CD4-positive, alpha-beta memory T cell (primary cell): ENCODE measurements at places on chromosomes 5 and 9.

GRCh38 chr5:143676802-143677201, 135.2 kb upstream of the HMHB1 start:
- DNase-seq: no peak

- no peak for DNase-seq
Measured at GRCh38 chr9:131459056-131459455, 43.7 kb upstream of the POMT1 start.

- DNase-seq: no peak
Measured at GRCh38 chr5:142876817-142877216, 106.6 kb downstream of the ARHGAP26 start.

DNA sequence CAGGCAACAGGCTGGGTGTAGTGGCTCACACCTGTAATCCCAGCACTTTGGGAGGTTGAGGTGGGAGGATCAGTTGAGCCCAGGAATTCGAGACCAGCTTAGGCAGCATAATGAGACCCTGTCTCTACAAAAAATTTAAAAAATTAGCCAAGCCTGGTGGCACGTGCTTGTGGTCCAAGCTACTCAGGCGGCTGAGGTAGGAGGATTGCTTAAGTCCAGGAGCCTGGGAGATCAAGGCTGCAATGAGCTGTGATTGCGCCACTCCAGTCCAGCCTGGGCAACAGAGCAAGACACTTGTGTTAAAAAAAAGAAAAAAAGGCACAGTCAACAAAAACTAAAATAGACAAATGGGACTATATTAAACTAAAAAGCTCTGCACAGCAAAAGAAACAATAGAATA, 29.3 kb downstream of the ATP6V0E1 start:
- DNase-seq: no peak

DNA sequence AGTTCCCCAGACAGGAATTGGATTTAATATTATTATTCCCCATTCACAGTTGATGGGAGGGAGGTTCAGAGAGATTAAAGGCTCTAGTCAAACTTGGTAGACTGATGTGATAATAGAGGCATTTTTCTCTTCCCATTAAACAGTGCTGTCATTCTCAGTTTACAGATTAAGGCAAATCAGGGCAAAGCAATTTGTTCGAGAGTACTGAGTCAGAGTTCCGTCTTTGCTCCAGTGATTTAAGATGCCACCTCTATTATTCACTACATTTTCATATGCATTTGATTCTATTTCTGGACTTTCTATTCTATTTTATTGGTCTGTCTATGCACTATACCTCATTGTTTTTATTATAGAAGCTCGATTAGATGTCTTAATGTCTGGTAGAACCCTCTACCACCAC, 201.0 kb upstream of the RAI14 start:
- DNase-seq: no peak

- DNase-seq: no peak
Measured at GRCh38 chr9:75889577-75889976, 896 bp upstream of the PCSK5 start.

GRCh38 chr5:119895066-119895465, 265.7 kb downstream of the FAM170A start:
- DNase-seq: no peak

DNA sequence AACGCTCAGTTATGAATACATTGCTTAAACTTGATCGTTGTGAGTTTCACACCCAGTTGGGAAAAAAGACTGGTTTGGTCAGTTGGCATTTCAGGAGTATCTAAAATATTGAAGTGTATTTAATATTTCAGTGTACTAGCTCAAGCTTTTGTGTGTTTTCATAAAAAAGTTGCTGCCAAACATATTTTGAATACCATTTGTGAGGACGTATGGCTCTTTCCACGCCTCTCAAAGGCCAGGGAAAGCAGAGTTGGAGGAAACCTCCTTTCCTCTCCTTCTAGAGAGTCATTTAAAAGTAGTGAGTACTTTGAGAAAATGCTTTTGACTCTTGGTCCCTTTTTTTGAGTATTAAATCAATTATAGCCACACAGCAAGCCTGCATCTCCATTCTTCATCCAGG, 43.2 kb upstream of the ANKRD33B start:
- DNase-seq: no peak

- DNase-seq: no peak
Measured at GRCh38 chr9:123945532-123945931, 15.6 kb upstream of the DENND1A start.

DNA sequence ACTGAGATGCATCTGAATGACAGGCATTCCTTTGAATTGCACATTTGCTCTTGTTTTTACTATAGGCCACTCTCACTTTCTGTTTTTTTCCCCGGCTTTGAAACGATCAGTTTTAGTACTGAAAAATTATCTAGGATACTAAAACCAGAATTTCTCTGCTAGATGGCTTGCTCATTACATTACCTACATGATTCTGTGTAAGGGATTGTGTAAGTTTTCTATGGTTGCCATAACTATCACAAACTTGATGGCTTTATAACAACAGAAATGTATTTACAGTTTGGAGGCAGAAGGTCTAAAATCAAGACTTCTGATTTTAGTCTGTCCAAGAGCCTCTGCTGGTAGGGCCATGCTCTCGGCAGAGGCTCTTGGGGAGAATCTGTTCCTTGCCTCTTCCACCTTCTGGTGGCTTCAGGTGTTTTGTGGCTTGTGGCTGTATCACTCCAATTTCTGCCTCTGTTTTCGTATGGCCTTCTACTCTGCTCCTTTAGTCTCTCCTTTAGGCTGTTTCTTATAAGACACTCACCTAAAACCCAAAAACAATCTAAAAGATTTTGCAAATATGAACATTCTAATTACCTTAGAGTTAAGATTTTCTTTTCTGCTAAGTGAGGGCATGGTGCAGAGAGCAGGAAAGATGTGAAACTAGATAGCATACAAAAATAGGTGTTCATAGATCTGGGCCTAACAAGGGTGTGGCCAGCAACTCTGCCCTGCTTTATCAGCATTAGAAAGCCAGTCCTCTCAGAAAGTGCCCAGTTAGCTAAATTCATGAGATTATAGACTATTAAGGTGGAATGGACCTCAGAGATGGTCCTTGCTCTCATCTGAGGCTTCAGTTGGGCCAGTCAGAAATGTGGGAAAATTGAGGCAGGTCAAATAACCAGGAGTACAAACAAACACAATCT, 93.3 kb upstream of the CDKN2B start:
- no peak for DNase-seq

DNA sequence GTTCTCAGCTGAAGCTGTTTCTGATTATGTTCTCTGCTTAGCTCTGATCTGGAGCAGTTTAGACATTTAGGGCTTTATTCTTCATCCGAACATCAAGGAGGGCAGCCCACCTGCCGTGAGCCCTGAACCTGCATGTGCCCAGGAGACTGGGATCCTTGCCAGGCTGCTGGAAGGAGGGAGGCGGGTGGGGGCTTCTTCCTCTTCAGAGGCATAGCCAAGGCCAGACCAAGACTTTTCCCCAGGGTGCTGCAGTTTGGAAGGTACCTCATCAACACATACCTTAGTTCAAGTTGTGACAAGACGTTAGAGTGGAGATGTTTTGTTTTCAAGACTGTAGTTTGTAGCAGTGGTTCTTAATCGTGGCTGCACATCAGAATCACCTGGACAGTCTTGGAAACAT, 64.9 kb downstream of the RALGPS1 start:
- no peak for DNase-seq

DNA sequence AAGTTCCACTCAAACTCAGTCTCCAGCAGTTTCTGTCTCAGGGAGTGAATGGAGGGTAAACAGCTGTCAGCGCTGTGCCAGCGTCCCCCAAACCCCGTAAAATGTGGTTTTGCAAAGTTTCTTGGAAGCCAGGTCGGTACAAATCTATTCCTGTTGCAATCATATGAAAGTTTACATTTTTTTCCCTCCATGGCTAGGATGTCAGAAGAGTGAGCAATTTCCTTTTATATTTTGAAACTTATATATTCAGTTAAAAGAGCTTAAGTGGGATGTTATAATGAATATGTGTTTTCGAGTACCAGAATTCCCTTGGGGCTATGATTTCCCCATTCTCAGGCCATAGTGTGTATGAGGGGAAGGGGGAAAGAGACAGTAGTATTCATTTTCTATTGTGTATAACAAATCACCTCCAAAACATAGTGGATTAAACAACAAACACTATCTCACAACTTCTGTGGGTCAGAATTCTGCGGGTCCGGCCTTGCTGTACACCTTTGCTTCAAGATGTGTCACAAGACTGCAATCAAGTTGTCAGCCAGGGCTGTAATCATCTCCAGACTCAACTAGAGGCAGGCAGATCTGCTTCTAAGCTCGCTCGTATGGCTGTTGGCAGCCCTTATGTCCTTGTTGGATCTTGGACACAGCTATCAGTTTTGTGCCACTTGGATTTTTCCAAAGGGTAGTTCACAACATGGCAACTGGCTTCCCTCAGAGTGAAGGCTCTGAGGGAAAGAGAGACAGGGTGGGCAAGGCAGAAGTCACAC, 107.4 kb downstream of the SNX18 start:
- DNase-seq: no peak

DNA sequence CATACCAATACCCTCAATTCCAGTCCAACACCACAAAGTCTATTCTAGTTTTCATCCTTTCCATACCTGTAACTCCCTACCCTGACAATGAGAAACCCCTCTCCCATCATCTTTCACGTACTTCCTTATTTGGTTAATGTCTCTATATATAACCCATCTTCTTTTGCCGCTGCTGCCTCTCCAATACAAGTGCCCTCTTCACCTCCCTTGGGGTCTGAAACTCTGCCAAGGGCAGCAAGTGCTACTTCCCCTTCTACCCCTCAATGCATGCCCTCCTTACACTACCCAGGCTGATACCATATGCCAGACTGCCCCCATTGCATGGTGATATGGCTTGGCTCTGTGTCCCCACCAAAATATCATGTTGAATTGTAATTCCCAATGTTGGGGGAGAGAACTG, 24.4 kb upstream of the SMIM15 start:
- no peak for DNase-seq

GRCh38 chr5:42836070-42836769, 24.5 kb upstream of the SELENOP start:
- DNase-seq: no peak

DNA sequence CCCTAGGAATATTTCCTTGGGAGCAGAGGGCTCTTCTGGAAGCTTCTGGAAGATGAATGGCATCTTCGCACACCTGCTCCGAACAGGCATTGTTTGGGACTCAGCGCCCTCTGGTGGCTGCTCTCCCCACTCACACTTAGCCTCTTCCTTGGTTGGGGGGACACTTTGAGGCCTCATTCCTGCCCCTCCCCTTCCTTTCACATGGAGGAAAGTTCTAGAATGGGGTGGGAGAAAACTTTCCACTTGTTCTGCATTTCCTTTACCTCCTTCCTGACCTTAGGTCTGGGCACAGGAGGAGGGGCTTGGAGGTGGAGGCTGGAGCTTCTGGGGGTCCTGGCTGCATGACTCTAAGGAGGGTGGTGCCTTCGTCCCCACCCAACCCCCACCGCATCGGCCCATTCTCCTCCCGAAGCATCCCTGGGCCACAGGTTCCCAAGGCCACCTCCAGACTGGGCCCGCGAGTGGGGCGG, 19.3 kb upstream of the SMIM32 start:
- DNase-seq: peak; percentile 22

DNA sequence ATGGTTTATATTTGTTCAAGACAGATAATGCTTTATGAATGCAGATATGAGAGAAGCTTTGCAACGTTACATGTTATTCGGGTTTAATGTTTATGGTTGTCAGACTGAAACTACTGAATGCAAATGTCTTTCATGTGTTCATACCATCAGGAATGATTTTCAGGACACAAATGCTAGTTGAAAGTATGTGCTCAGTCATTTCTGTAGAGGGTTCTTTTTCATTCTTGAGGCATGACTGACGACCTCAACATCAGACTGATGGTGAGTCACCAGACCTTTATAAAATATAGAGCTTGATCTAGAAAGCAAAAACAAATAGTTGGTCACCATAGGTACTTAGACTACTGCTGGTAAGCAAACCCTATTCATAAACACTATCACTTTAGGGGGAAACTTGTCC, 287.3 kb upstream of the NUDT12 start:
- no peak for DNase-seq

- no peak for DNase-seq
Measured at GRCh38 chr9:93304574-93305496, 120.9 kb downstream of the WNK2 start.

DNA sequence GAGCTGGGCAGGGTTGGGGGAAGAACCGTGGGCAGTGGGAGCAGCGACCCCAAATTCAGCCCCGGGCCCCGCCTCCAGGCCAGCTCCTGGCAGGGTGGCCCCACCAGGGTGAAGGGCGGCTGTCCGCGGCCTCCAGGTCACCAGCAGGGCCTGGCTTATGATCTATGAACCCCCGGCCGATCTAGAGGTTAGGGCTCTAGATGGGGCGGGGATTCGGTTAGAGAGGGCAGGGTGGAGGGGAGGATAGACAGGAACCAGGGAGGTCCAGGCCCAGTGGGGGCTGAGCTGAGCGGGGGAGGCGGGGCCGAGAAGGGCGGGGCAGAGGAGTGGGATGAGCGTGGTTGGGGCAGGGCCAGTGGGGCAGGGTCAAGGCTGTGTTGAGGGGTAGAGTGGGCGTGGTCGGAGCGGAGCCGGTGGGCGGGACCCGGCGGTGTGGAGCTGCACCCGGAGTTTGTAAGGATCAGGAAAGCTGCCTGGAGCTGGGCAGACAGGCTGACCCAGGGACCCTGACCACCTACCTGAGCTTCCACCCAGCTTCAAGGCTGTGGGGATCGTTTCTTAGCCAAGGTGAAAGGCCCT, 29.3 kb upstream of the OBP2B start:
- no peak for DNase-seq

DNA sequence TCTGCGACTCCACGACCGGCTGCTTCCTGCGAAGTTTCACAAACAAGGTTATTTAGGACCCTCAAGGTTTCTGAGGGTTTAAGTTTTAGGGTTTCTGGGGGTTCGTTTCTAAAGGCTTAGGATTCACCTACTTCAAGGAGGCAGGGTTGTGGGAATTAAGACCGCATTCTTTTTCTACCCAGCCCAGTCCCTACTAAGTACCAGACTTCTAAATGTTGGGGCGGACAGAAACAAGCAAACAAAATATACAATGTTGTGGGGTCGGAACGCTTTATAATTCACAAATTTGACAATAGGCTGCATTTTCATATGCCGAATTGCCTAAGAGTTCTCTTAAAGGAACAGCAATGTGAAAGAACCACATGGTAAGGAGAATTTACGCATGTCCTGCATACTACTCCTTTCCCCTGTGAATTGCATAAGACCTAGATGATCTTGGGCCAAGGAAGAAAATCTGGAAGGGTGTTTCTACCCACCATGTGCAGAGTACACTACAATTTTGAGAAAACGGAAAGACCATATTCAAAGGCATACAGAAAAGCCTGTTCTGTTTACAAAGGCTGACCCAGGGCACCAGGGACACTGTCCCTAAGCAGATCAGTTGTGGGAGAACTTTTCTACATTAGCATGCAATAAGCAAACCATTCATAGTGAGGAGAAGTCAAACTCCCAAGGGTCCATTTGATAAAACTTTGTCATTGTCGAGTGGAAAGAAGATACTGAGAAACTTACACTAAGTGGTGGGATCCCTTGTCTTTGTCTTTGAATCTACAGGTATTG, 457.3 kb downstream of the RAB3C start:
- DNase-seq: no peak

DNA sequence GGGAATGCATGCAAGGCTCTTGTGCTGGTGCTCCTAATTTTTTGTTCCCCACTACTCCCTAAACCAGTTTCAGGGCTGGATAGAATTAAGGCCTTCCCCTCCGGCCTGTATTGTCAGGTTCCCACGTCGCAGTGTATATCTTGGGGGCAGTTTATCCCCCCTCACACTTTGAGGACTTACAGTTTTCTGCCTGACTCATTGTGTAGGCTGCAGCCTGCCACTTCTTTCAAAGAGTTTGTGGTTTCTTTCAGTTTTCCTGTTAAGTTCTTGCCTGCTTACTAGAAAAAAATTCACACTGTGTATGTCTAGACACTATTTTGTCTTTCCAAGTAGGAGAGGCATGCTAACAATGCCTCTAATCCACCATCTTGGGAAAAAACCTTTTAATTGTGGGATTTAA, 28.4 kb upstream of the BTNL3 start:
- no peak for DNase-seq
